Activated CD4-positive, alpha-beta memory T cell treated with anti-CD3 and anti-CD28 coated beads, Interleukin-2, amount 10 ng/mL, durations not matched to agents 7 days and 5 days (primary cell): ENCODE measurements at places on chromosomes 6 and 20. TPM values are rescaled to one million over a fixed set of nuclear protein-coding genes. Genes with fewer than 3 reads are reported as not detected.

DNA sequence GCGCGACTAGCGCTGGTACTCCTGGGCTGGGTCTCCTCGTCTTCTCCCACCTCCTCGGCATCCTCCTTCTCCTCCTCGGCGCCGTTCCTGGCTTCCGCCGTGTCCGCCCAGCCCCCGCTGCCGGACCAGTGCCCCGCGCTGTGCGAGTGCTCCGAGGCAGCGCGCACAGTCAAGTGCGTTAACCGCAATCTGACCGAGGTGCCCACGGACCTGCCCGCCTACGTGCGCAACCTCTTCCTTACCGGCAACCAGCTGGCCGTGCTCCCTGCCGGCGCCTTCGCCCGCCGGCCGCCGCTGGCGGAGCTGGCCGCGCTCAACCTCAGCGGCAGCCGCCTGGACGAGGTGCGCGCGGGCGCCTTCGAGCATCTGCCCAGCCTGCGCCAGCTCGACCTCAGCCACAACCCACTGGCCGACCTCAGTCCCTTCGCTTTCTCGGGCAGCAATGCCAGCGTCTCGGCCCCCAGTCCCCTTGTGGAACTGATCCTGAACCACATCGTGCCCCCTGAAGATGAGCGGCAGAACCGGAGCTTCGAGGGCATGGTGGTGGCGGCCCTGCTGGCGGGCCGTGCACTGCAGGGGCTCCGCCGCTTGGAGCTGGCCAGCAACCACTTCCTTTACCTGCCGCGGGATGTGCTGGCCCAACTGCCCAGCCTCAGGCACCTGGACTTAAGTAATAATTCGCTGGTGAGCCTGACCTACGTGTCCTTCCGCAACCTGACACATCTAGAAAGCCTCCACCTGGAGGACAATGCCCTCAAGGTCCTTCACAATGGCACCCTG lies 1.6 kb downstream of the TPBG start:
- peak; percentile 16 for DNase-seq

DNA sequence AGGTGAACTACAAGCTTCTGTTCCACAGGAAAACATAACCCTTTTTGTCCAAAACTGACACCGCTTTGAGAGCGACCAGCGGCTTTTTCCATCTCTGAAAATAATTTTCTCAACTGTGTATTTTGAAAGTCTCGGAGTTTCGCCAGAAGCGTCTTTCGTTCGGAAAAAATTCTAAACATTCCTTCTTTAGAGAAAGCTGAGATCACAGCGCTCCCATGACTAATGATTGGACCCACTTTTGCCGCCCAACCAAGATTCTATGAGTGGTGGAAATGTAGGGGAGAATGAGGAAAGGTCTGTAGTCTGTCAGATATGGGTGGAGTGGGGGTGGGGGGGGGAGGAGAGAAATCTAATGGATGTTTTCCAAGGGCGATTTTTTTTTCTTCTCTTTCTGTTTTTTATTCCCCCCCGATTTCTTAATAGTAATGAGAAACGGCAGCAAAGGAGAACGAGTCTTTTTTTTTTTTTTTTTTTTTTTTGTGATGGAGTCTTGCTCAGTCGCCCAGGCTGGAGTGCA lies 189.3 kb downstream of the TRIM27 start:
- DNase-seq = no peak

DNA sequence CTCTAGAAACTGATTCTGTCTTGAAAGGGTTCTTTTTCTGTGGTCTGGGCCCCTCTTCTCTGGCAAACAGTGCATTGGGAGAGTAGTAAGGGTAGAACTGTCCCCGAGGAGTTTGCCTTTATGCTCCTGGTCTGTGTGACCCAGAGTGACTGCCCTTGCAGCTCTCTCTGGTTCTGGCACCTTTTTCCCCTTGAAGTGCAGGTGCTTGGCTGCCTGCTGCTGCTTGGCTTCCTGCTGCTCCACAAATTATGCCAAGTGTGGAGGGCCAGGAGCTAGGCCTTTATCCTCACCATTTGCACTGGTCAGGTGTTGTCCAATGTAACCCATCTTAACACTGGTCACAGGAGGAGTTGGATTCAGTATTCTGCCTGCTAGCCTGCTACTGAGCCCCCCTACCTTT lies 11.2 kb downstream of the KIZ start:
- DNase-seq = no peak

The PI16 gene
- 8.5 TPM for total RNA-seq

The SPATS1 gene
- total RNA-seq = not detected

DNA sequence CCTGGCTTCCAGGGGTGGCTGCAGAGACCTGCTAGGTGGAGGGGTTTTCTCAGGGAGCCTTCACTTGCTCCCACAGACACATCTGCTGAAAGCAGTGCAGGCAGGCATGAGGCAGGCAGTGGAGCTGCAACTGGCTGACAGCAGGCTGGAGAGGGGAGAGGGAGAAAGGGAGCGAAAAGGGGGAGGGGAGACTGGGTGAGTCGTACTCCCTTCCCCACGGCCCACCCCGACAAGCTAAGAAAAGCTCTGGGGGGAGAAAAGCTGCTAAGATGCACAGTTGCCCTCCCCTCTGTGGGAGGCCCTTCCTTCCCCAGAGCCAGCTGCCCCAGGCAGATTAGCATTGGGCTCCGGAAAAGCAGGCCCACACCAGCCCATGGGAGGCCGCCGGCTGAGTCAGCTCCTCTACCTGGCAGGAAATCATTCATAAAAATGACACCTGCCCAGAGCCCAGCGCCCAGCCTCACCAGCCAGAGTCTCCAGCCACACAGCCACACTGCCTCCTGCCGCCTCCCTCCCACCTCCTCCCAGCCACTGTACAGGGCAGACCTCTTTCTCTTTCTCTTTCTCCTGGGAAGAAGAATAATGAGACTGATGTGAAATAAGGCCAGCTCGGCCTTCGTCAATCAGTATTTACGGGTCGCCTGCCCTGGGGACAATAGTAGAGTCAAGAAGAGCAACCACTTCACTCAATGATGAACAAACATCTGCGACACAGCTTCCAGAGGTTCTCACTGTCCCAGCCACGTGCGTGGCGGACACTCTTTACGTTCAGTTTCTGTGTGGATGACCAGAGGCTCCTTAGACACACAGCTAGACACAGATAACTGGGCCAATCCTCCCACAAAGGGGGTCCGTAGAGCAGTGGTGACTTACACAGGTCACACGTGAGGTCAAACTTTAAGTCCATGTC lies 7.7 kb upstream of the C20orf203 start:
- DNase-seq = no peak

- no peak for DNase-seq
Measured at GRCh38 chr20:4471221-4471620, 250.5 kb upstream of the PRND start.

DNA sequence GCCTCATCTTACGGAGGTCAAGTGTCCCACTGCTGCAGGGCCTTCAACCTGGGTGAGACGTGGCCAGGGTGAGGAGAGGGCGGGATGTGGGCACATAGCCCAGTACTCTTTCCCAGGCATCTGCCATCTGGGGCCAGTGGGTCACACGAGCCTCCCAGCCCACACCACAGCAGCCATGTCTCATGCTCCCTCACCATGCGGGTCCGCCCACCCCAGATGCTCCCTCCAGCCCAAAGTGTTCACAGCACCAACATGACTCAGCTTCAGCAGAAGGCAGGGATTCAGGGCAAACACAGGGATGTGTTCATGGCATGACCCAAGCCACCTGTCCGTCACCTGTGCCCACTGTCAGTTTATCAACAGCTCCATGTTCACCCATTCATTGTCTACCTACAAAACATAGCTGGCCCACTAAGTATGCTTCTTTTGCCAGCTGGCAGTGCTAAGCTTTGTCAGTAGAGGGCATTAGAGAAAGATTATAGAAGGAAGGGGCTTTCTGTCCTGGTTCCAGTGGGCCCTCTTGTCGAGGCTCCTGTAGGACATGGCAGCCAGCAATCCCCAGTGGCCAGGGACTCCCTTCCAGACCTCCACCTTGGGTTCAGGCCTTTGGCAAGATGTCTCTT lies 109.2 kb downstream of the FOXF2 start:
- no peak for DNase-seq

DNA sequence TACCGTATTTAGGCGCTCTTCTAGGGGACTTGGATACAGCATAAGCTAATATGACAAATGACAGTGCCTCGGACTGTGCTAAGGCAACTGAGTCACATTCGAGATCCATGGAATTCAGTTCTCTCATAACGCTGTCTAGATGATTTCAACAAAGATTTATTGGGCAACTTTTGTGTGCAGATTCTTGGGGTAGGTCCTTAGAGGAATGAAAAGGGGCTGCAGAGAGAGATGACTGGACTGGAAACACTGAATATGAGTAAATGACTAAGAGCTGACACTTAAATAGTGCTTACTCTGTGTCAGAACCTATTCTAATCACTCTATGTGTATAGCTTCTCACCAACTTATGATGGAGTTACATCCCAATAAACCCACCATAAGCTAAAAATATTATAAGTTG lies 36.4 kb upstream of the MARCKS start:
- no peak for DNase-seq

- no peak for DNase-seq
Measured at GRCh38 chr6:157500022-157500421, 119.0 kb downstream of the ZDHHC14 start.

The GSTA2 gene
- not detected for total RNA-seq
